Astrocyte (in vitro differentiated cells and primary cell): ENCODE measurements at places on chromosomes 7 and 10. TPM values are rescaled to one million over a fixed set of nuclear protein-coding genes. Genes with fewer than 3 reads are reported as not detected.

GRCh38 chr10:55146032-55146431, 345.0 kb upstream of the PCDH15 start:
- H3K4me3 ChIP-seq: no peak overlapping the region
- no peaks in the 10 kb centered on the region for H3K4me1 ChIP-seq
- no peak overlapping the region for H3K27ac ChIP-seq
- DNase-seq: peak; percentile 78
- H3K27me3 ChIP-seq: no peaks in the 10 kb centered on the region
- no peaks in the 10 kb centered on the region for H3K36me3 ChIP-seq

GRCh38 chr7:123570390-123571182, 13.0 kb upstream of the NDUFA5 start:
- no peak for DNase-seq
- H3K4me3 ChIP-seq: no peak overlapping the region
- H3K27ac ChIP-seq: no peak overlapping the region
- no peaks in the 10 kb centered on the region for H3K27me3 ChIP-seq

- no peaks in the 10 kb centered on the region for H3K27me3 ChIP-seq
- no peaks in the 10 kb centered on the region for H3K36me3 ChIP-seq
- no peaks in the 10 kb centered on the region for H3K4me1 ChIP-seq
Measured at GRCh38 chr10:56728349-56728748, 367.3 kb upstream of the ZWINT start.

DNA sequence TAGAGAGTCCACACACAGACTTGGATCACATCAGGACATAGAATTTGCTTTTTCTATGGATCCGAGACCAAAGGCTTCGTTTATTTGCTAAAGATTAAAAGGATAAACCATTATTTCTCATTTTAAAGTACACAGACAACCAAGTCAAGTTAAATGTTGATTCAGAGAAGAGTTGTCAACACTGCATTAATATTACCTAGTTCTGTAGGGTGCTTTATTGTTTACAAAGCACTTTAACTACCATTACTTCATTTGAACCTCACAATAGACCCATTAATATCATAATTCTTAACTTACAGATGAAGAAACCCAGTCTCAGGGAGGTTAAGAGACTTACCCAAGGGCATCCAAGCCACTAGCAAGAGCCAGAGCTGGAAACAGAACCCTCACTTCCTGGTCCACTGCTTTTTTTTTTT, 43.2 kb upstream of the GSAP start:
- no peaks in the 10 kb centered on the region for H3K36me3 ChIP-seq
- H3K27ac ChIP-seq: no peak overlapping the region
- H3K27me3 ChIP-seq: no peaks in the 10 kb centered on the region
- no peak for DNase-seq
- no peak overlapping the region for H3K4me3 ChIP-seq

GRCh38 chr7:118085000-118085399, 99.0 kb upstream of the LSM8 start:
- H3K36me3 ChIP-seq: no peaks in the 10 kb centered on the region
- H3K27me3 ChIP-seq: no peaks in the 10 kb centered on the region
- H3K4me3 ChIP-seq: no peak overlapping the region
- no peaks in the 10 kb centered on the region for H3K4me1 ChIP-seq
- no peak overlapping the region for H3K27ac ChIP-seq

- no peak for DNase-seq
- peaks cover 2% of the 10 kb centered on the region for H3K27me3 ChIP-seq
- H3K4me3 ChIP-seq: no peak overlapping the region
- no peak overlapping the region for H3K27ac ChIP-seq
- no peaks in the 10 kb centered on the region for H3K36me3 ChIP-seq
Measured at GRCh38 chr7:101422356-101423195, 59.9 kb downstream of the COL26A1 start.

GRCh38 chr10:70596860-70597809, 5.4 kb downstream of the PRF1 start:
- peaks cover 2% of the 10 kb centered on the region for H3K27me3 ChIP-seq
- H3K4me1 ChIP-seq: no peaks in the 10 kb centered on the region
- H3K36me3 ChIP-seq: no peaks in the 10 kb centered on the region
- DNase-seq: no peak

DNA sequence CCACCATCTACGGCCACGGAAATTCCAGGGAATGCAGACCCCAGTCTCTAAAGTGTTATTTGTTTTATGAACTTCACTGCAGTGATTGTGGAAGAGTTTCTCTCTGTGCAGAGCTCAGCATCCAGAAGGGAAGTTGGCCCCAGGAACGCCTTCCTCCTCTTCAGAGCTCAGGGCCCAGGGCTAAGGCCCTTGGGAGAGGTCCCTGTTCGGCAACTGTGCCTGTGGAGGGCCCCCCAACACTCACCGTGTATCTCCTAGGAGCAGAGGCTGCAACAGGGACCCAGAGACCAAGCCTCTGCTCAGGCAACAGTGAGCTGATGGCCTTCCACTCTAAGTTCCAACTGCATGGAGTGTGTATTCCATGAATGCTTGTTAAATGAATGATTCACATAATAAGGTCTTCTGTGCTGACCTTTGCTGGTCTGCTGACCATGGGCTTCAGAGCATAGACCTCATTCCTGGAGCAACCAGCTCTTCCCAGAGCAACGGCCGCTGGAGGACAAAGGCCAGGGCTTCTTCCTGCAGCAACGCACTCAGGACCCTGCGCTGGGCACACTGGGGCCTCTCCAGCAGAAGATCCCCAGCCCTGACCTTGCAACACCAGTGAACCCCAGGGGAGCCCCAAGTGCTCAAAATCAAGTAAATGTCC, 7.7 kb downstream of the DIP2C start:
- no peaks in the 10 kb centered on the region for H3K27me3 ChIP-seq
- peaks cover 27% of the 10 kb centered on the region for H3K4me1 ChIP-seq
- no peak for DNase-seq

DNA sequence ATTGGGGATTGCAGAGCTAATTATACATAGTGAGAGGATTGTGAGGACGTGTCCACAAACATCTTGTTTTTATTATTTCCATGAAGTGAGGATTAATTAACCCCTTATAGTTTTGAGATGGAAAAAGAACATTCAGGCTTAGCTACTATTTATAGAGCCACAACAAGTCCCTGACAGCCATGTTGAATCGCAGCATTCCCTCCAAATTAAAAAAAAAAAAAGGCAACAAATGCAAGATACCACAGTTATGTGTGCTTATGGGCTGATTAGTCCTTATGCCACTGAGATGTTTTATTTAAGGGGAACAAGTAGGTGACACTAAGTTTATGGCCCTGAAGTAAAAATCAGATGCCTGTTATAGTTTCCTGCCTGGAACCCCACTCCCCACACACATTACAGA, 350.3 kb downstream of the GPAM start:
- no peak overlapping the region for H3K4me3 ChIP-seq
- no peak overlapping the region for H3K27ac ChIP-seq
- no peak for DNase-seq
- no peaks in the 10 kb centered on the region for H3K27me3 ChIP-seq
- H3K4me1 ChIP-seq: peaks cover 18% of the 10 kb centered on the region
- no peaks in the 10 kb centered on the region for H3K36me3 ChIP-seq

DNA sequence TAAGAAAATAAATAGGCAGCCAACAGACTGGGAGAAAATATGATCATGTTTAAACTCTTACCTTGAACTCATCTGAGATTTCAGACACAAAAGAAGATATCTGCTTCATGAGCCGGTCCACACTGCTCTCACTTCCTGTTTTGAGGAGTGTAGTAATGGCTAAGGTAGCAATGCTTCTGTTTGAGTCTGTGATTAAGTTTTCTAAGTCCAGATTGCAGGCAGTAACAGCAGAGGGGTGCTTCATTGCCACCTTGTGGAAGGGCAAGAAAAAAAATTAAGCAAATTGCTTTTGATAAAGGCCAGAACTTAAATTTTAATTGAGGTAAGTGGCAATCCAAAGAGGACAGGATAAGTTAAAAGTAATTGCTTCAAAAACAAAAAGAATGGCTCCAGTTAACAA, 69.1 kb downstream of the MEST start:
- no peaks in the 10 kb centered on the region for H3K27me3 ChIP-seq
- DNase-seq: peak; percentile 22
- no peak overlapping the region for H3K27ac ChIP-seq
- H3K4me3 ChIP-seq: no peak overlapping the region
- no peaks in the 10 kb centered on the region for H3K36me3 ChIP-seq

DNA sequence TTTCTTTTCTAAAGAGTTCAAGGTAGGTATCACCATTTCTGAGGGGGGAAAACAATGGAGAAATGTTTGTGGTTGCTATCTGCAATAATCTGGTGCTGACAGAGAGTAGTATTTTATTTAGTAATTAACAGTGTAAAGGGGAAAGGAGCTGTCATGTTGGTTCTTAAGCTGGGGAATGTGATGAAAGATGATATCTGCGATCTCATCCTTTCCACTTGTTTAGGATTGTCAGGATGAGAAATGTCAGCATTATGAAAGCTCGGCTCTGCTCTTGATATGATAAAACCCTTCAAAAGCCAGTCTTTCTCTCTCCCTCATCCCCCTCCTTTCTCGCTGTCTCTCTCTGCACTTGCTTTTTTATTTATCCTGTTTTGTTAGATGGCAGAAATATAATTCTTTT, 106.1 kb downstream of the POU6F2 start:
- no peak overlapping the region for H3K27ac ChIP-seq
- no peak for DNase-seq
- H3K27me3 ChIP-seq: peaks cover 2% of the 10 kb centered on the region
- H3K4me3 ChIP-seq: no peak overlapping the region
- no peaks in the 10 kb centered on the region for H3K4me1 ChIP-seq
- H3K36me3 ChIP-seq: no peaks in the 10 kb centered on the region

DNA sequence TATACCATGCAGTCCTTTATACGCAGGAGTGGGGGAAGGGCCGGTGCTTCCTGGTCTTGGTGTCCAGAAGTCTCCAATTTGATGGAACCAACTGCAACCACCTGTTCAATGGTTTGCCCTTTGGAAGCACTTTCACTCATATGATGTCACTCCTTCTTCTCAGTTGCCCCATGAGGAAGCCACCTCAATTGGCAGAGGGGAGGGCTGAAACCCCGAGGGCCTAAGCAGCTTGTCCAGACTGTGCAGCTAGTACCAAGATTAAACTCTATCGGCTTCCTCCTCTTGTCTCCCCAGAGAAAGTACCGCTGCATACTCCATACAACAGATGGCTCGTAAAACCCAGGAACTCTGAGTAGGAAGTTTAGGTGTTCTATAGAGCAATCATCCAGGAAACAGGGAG, 789.4 kb downstream of the TYW1 start:
- no peak for DNase-seq
- H3K4me3 ChIP-seq: no peak overlapping the region
- no peaks in the 10 kb centered on the region for H3K36me3 ChIP-seq
- no peak overlapping the region for H3K27ac ChIP-seq
- no peaks in the 10 kb centered on the region for H3K27me3 ChIP-seq
- H3K4me1 ChIP-seq: no peaks in the 10 kb centered on the region

DNA sequence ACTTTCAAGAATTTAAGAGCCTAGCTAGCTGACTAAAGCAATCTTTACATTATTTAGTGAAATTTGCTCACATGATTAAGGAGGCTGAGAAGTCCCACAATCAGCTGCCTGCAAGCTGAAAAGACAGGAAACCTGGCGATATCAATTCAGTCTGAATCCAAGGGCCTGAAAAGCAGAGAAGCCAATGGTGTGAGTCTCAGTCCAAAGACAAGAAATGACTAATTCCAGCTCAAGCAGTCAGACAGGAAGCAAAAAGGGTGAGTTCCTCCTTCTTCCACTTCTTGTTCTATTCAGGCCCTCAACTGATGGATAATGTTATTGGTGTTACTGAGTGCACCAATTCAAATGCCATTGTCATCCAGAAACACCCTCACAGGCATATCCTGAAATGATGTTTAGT, 1231.6 kb upstream of the CELF2 start:
- H3K4me1 ChIP-seq: peaks cover 26% of the 10 kb centered on the region
- H3K27ac ChIP-seq: peak overlapping the region; percentile 75
- DNase-seq: peak; percentile 73
- H3K27me3 ChIP-seq: no peaks in the 10 kb centered on the region

DNA sequence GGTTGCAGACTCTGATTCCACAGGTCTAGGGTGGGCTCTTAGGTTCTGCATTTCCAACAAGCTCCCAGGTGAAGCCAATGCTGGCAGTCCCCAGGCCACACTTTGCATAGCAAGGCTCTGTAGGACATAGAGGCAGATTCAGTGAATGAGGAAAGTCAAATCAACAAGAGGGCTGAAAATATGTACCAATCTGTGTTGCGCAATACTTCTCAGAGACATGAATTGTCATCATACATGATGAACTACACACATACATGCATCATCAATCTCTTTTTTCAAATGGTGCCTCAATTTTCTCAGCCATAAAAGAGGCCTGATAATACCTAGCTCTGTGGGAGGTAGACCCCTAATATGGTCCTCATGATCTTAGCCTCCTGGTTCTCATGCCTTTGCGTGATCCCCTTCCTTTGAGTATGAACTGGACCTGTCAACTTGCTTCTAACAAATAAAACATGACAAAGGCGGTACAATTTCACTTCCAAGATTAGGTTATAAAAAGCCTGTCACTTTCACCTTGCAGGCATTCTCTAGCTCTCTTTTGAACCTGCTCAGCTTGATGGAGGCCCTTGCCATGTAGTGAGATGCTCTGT, 49.0 kb downstream of the PIK3CG start:
- H3K27ac ChIP-seq: no peak overlapping the region
- H3K4me3 ChIP-seq: no peak overlapping the region
- no peaks in the 10 kb centered on the region for H3K27me3 ChIP-seq
- no peak for DNase-seq

DNA sequence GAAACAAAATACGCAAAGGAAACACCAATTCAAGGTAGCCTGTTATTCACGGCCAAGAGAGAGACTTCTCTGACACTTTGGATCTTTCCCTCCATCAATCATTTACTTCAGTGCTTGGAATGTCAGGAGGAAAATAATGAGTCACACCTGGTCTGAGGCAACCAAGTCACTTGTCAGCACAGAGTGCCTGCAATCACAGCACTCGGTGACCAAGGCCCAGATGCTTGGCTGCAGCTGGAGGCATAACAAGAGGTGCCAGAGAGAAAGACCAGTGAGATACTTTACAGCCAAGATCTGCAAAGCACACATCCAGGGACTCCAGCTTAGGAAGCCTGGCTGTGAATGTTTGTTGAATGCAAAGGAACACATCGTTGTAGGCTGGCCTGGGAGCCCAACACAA, 33.9 kb downstream of the ASB13 start:
- DNase-seq: peak; percentile 37
- H3K4me3 ChIP-seq: no peak overlapping the region
- peaks cover 6% of the 10 kb centered on the region for H3K4me1 ChIP-seq
- H3K36me3 ChIP-seq: no peaks in the 10 kb centered on the region
- H3K27ac ChIP-seq: no peak overlapping the region

- DNase-seq: peak; percentile 91
- H3K4me1 ChIP-seq: peaks cover 40% of the 10 kb centered on the region
- no peaks in the 10 kb centered on the region for H3K27me3 ChIP-seq
Measured at GRCh38 chr7:102914585-102914984, 1.8 kb downstream of the LRRC17 start.

GRCh38 chr7:20395511-20395910, 64.8 kb downstream of the ITGB8 start:
- H3K4me3 ChIP-seq: no peak overlapping the region
- H3K36me3 ChIP-seq: peaks cover 32% of the 10 kb centered on the region
- peaks cover 7% of the 10 kb centered on the region for H3K4me1 ChIP-seq
- no peaks in the 10 kb centered on the region for H3K27me3 ChIP-seq

- no peaks in the 10 kb centered on the region for H3K36me3 ChIP-seq
- no peaks in the 10 kb centered on the region for H3K4me1 ChIP-seq
- no peak overlapping the region for H3K4me3 ChIP-seq
- DNase-seq: no peak
- no peaks in the 10 kb centered on the region for H3K27me3 ChIP-seq
Measured at GRCh38 chr7:67571026-67571545, 574.5 kb downstream of the TYW1 start.

The DPP6 gene
- total RNA-seq: 0.48 and 0.91 TPM in 2 replicates

The GIMAP6 gene
- not detected in 2 replicates for total RNA-seq

The GNAT3 gene
- not detected in 2 replicates for total RNA-seq

The GNGT1 gene
- total RNA-seq: not detected in 2 replicates

The CPXM2 gene
- 5.2 and 5.5 TPM in 2 replicates for total RNA-seq

The CDHR1 gene
- total RNA-seq: 0.41 and 0.75 TPM in 2 replicates

The MEOX2 gene
- total RNA-seq: not detected in 2 replicates

The TMUB1 gene
- total RNA-seq: 42.9 and 44.9 TPM in 2 replicates

The KCNMA1 gene
- total RNA-seq: 43.3 and 45.8 TPM in 2 replicates

The HOXA3 gene
- total RNA-seq: not detected in 2 replicates

The HOXA9 gene
- not detected in 2 replicates for total RNA-seq

The CLEC2L gene
- total RNA-seq: not detected in 2 replicates
